Esophagus muscularis mucosa (tissue), 4 donors: ENCODE measurements at places on chromosomes 11 and 22. TPM values are rescaled to one million over a fixed set of nuclear protein-coding genes. Genes with fewer than 3 reads are reported as not detected.
A peak's percentile ranks its signal among the peaks of the same experiment; 100 is the strongest.

ARHGAP42 gene
- 5.1 TPM for total RNA-seq

PTGDR2 gene
- total RNA-seq = 2.1 TPM

DMC1 gene
- total RNA-seq = 1.7 TPM

WT1 gene
- total RNA-seq = not detected

DNA sequence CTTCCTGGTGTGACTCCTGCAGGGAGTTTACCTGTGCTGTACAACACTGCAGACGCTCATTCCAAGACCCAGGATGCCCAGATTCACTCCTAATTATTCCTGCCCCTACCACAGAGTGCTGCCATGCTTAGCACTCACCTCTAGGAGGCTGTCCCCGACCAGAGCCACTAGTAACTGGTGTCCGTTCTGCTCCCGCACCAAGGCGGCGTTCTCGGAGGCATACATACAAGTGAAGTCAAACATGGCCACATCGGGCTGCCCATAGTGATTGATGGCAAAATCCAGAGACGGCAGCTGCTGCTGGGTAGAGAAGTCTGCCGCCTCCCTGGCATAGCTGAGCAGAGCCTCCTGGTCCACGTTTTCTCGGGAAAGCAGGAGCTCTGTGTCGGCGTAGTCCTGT is 122.3 kb upstream of the BID start:
- H3K4me3 ChIP-seq = no peak overlapping the region
- H3K27ac ChIP-seq = peak overlapping the region; percentile 59

GRCh38 chr11:65906602-65907001 is 6.4 kb upstream of the FOSL1 start:
- peaks cover 7% of the 10 kb centered on the region for H3K4me1 ChIP-seq
- H3K4me3 ChIP-seq = no peak overlapping the region
- no peak for DNase-seq
- no peaks in the 10 kb centered on the region for H3K27me3 ChIP-seq
- H3K36me3 ChIP-seq = no peaks in the 10 kb centered on the region
- H3K27ac ChIP-seq = no peak overlapping the region

- no peak for DNase-seq
- peaks cover 40% of the 10 kb centered on the region for H3K36me3 ChIP-seq
- H3K4me1 ChIP-seq = peaks cover 44% of the 10 kb centered on the region
- H3K27ac ChIP-seq = no peak overlapping the region
- no peak overlapping the region for H3K4me3 ChIP-seq
- peaks cover 5% of the 10 kb centered on the region for H3K27me3 ChIP-seq
These were observed 7.9 kb upstream of the ADORA2A start for GRCh38 chr22:24419475-24419850.

- no peak overlapping the region for H3K4me3 ChIP-seq
- no peaks in the 10 kb centered on the region for H3K36me3 ChIP-seq
- DNase-seq = no peak
- peaks cover 13% of the 10 kb centered on the region for H3K4me1 ChIP-seq
- H3K27me3 ChIP-seq = no peaks in the 10 kb centered on the region
These were observed 1245.7 kb downstream of the BRD1 start for GRCh38 chr22:48581796-48582469.

GRCh38 chr11:22508665-22509064 is 117.0 kb downstream of the FANCF start:
- H3K36me3 ChIP-seq = no peaks in the 10 kb centered on the region
- peaks cover 13% of the 10 kb centered on the region for H3K4me1 ChIP-seq
- H3K27ac ChIP-seq = no peak overlapping the region
- DNase-seq = no peak

GRCh38 chr11:24422376-24422775 is 74.5 kb upstream of the LUZP2 start:
- H3K27ac ChIP-seq = no peak overlapping the region
- no peaks in the 10 kb centered on the region for H3K27me3 ChIP-seq
- no peaks in the 10 kb centered on the region for H3K36me3 ChIP-seq
- H3K4me3 ChIP-seq = no peak overlapping the region
- H3K4me1 ChIP-seq = no peaks in the 10 kb centered on the region

- peaks cover 12% of the 10 kb centered on the region for H3K4me1 ChIP-seq
- H3K27ac ChIP-seq = no peak overlapping the region
- H3K36me3 ChIP-seq = no peaks in the 10 kb centered on the region
- H3K4me3 ChIP-seq = no peak overlapping the region
- DNase-seq = no peak
- no peaks in the 10 kb centered on the region for H3K27me3 ChIP-seq
These were observed 11.6 kb downstream of the ELF5 start for GRCh38 chr11:34501949-34502348.
